ENCODE measurements at places on chromosomes 3 and 15.

GRCh38 chr3:57221883-57222282 lies 5.6 kb upstream of the APPL1 start:
- no peak for DNase-seq

GRCh38 chr15:94674296-94674695 lies 442.9 kb downstream of the MCTP2 start:
- no peak for DNase-seq

GRCh38 chr15:65631503-65631902 lies 9.8 kb downstream of the SLC24A1 start:
- DNase-seq: no peak

DNA sequence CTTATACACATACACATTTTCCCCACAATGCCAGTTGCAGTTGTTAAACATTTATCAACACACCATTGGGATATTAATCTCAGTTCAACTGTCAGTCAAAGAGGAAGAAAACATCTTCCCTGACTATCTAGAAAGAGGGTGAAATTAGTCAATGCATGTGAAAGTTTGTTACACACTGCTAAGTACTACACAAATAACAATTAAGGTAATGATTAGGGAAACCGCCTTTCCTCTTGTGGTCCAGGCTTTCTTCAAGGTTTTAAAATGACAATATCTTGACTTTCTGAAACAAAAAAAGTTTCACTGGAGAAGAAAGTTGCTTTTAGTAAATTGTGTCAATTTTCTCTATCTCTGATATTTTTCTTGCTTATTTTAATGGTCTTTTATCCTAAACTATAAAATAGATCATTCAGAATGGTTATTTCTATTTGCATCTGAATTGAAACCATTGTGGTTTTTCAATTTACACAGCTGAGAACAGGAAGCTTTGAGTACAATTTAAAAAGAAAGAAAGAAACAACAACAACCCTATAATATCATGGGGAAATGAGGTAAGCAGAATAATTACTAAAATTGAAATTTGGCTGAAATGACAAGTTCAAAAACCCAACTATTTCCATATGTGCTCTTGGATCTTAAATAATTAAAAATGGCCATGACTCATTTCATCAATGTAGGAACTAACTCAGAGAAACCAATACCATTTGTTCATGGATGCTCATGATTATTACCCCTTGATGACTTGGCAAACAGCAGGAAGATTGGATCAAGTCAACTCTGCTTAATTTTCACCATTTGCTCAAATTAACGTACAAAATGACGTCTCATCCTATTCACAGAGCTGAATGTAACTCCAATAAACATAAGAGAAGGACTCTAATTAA lies 31.7 kb downstream of the GPR149 start:
- no peak for DNase-seq

GRCh38 chr3:61595826-61596225 lies 34.5 kb downstream of the PTPRG start:
- DNase-seq: no peak

DNA sequence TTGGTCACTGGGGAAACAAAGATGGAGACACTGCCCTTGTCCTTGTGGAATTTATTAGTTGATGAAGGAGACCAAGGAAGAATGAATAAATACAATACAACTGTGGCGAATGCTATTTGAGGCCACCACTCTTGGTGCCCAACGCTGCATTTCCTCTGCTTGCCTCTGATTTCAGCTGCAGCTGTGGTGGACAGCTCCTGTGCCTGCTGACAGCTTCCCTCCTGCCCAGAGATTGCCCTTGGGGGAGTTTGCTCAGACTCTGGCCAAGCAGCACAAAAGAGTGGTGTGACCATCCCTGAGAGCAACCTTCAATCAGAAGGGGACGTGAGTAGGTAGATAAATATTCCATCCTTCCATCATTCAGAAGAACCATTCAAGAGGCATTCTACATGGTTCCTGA lies 64.6 kb upstream of the FHIT start:
- no peak for DNase-seq

DNA sequence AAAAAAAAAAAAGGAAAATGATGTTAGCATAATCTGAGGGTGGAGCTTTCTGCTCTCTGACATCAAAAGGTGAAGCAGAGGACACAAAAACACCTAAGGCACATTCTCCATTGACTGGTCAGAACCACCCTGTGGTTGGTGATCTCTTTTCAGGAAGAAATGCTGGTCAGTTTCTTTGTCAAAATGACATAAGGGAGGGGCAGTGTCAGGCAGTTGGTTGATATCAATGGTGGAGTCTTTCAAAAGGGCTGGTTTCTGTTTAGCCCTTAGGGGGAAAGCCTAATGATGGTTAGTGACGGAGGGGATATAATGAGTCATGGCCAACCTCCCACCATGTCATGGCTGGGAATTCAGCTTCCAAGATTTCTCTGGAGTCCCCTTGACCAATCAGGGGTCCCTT lies 185.9 kb upstream of the GBE1 start:
- DNase-seq: no peak

DNA sequence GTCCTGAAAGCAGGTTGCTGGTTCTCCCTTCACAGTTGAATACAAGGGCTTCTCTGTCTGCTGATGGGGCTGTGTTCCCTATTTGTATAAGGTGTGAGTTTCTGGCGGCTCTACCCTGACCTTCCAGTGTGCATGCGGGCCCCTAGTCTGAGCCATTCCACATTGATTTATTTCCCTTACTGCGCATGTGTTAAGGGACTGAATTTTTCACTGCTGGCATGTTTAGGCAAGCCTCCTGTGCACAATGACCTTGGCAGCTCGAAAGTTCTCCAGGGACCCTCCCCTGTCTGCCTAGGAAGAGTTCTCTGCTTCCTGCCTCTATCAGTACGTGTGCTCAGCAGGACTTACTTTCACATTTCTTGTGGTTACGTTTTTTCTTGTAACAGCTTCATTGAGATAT lies 11.4 kb downstream of the TRAK1 start:
- DNase-seq: no peak

DNA sequence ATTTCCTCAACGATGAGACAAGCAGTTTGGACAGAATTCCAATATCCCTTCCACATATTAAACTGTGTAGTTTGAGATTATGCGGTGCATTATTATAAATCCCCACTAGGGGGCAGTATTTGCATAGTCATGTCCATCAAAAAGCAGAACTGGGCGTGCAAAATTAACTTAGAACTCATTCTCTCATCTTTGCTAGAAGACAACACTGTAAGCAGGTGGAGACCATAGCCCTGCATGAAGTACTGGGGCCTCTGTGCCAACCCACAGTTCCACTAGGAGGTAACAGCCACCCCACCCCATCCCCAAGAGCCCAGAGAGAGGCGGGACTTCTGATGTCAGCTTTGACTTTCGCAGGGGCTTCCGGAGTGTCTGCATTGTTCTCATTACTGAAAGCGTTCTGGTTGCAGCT lies 106.6 kb upstream of the TMC3 start:
- DNase-seq: peak; percentile 51

DNA sequence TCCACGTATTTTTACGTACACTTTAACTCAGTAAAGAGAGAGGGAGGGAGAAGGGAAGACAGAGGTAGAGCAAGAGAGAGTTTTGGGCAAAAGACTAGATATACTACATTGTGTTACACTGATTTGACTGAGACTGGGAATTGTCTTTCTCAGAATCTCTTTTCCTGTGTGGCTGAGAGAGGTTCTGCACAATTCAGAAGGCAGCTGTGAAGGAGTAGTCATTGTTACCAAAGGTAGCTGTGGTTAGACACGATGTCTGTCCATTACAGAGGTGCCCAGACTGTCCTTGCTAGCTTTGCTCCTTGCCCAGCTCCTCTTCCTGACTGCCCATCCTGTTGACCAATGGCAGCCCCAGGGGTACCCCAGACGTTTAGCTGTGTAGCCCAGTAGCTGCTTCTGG lies 577.5 kb upstream of the CBLB start:
- DNase-seq: no peak

- DNase-seq: peak; percentile 90
These were observed 60.4 kb upstream of the CHD2 start for GRCh38 chr15:92839696-92840095.

DNA sequence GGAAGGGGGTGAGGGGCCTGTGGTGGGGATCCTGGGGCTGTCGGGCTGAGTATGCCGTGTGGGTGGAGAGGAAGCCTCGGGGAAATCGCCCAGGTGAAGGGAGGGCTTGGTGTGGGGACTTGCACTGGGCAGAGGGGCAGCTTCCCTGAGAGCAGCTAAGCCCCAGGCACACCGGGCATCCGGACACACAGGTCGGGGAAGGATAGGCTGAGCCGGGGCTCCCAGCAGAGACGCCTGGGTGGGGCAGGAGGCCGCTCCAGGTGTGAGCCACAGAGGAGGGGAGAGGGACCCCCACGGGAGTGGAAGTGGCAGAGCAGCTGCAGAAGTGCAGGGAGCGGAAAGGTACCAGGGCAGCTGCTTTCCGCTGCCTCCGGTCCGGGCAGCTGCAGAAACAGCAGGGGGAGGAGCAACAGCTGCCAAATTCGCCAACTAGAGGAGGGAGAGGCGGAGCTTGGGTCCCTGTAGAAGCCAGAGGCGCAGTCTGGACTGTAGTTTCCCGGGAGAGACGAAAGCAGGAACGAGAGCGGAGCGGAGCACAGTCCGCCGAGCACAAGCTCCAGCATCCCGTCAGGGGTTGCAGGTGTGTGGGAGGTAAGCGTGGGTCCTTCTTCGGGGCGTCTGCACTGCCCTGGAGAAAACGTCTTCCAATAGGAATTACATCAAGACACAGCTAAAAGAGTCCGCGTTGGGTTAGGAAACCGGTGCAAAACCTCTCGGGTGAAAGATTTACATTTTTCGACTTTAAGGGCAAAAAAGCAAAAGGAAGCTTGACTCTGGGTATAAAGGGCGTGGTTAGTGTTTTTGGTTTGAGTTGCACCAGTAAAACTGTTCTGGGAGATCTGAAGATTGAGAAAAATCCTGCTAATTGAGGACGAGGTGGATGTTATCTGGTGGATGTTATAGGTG lies at the start of gene SERPINI1:
Gene SERPINI1 (plus strand): TSS at position 489 of the 906 bp plus-strand sequence. CDS start 53,408 bp downstream, outside the sequence.
- peak; percentile 97 for DNase-seq

DNA sequence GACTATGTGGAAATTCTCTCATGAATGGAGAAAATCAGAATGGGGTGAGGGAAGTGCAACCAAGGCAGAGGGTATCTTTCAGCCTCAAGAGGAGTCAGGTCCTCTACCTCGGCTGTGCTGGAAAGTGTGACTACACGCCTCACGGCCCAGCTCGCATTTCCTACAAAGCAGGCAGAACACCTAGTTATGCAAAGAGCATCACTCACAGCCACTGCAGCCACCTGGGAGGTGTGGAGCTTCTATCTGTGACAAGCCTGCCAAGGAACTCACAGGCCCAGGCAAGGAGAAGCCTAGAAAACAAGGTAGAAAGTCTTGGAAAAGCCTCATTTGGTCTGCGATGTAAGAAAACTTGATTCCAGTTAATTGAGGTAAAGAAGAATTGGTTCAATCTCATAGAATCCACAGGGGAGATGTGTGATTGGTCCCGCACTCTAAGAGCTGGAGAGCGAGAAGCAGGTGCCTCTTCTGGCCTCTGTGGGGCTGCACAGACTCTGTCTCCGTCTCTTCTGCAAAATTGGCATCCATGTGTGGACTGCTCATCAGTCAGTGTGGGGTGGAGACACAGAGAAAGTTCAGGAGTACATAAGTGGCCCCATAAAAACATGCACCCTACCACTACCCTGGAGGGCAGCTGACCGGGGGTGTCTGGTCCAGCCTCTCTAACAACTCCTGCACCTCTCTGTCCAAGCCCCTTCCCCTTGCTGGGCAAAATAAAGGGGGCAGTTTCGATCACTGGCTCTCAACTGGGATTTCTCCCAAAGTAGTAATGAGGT lies 76.8 kb downstream of the TAMM41 start:
- no peak for DNase-seq

DNA sequence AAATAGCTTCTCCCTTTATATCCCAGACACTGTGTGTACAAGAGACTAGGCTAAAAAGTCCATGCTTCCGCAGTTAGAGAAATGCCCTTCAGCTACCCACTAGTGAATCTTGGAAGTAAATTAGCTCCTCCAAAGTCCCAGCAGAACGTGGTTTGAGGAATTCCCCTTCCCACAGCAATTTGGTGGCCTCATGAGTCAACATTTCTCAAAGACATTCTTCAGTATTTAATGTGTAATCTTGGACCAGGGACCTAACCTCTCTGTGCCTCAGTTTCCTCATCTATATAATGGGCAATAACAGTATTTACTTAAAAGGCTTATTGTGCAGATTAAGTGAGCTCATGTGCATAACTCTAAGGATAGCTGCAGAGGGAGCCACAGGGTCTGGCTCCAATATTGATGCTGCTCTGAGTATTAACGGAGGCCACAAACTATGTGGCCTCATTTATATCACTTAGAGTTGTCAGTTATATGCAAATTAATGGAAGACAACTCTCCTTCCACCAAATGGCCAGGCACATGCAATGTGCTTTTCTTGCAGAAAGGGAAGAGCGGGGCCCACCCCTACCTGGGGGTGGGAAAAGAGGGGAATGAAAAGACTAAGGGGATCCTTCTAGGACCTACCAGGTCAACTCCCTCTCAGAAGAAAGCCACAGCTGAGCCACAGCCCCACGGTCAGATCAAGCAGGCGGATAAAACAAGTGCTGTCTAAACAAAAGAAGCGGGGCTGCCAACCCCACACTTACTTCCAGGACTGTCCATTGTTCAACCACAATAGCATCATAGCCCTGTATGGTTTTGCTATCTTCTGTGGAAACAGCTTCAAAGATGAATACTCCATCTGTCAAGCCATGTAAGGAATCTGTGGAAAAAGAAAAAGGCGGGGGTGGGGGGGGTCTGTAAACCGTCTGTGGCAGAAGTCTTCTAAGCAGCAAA lies 92.4 kb downstream of the OXNAD1 start:
- DNase-seq: no peak

- peak; percentile 65 for DNase-seq
These were observed 39.6 kb downstream of the TGM4 start for GRCh38 chr3:44913868-44914468.

DNA sequence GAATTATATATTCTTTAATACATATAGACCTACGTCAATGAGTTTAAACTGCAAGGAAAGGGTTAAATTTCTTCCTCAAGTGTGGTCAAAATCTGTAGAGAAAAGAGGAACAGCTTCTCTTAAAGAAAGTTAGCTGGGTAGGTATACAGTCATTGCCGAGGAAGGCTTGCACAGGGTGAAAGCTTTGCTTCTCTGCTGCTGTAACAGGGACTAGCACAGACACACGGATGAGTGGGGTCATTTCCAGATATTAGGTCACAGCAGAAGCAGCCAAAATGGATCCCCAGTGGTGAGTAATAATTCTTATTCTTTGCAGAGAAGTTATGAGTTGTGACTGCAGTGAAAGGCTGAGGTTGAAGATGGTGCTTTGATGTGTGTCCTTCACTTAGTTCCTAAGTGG lies at the start of gene CD86:
Gene CD86 (plus strand): TSS at position 148 of the 400 bp plus-strand sequence. CDS start 128 bp downstream, at position 276.
- DNase-seq: no peak

DNA sequence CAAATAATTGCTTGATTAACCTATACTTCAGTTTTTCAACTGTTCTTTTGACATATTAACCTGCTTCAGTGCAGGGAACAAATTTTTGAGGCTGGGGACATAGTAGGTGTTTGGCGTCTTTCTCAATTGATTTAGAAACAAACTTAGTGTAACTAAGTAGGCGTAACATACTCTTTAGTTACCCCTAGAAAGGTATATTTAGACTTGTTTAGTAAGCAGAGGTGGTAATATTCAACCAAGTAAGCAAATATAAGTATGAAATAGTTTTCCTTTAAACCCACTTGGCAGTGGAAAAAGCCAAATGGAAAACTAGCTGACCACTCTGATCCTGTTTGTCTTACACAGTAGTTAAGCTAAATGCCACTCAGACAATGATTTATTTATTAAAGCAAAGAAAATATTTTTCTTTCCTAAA lies 113.2 kb downstream of the MBNL1 start:
- DNase-seq: no peak

- no peak for DNase-seq
These were observed 204.2 kb upstream of the COL8A1 start for GRCh38 chr3:99434190-99434589.

- no peak for DNase-seq
These were observed 109.4 kb upstream of the ATP11B start for GRCh38 chr3:182683858-182684257.

Measured in COR-L47 (cell line).